ENCODE measurements at places on chromosomes 7 and 10.

GRCh38 chr7:127253281-127254162 lies 781 bp upstream of the GRM8 start:
- peak; percentile 85 for DNase-seq

DNA sequence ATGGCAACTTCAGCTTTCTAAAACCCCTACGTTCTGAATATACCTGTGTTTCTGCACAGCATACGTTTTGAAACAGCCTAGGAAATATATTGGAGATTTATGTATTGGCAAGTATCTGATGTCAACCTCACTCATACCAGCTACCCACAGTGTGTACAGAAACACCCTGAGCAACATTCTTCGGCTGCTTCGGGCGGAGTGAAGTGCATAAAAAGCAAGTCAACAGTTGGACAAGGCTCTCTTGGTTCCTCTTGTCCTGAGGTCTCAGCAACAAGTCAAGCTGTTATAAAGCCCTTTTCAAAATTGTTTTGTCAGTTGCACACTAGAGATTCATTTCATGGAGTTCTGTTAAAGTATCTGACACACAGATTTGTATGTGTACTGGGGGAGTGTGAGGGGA lies 40.0 kb upstream of the PAPSS2 start:
- DNase-seq = no peak

GRCh38 chr10:75956624-75957023 lies 525.2 kb downstream of the LRMDA start:
- DNase-seq = no peak

DNA sequence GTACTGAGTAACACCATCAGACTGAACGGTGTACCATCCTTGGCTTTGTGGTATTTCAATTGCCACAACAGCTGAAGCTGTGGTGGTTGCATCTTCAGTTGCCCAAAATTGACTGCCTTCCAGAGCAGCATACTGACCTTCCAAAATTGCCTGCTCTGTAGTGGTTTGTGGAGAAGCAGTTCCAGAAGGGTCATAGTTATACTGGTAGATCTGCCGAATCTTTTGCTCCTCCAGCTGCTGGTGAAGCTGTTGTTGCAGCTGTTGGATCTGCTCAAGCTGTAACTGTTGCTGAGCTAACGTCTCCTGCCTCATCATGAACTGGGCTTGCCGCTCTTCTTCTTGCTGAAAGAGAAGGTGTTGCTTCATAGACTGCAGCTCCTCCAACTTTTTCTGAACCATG lies 212.2 kb downstream of the PCLO start:
- DNase-seq = no peak

DNA sequence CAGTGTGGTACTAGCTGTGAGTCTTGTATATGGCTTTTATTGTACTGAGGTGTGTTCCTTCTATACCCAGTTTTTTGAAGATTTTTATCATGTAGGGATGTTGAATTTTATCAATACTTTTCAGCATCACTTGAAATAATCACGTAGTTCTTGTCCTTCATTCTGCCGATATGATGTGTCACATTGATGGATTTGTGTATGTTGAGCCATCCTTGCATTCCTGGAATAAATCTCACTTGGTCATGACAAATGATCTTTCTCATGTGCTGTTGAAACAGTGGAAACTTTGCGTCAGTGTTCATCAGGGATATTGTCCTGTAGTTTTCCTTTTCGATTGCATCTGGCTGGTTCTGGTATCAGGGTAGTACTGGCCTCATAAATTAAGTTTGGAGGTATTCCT lies 7.1 kb upstream of the PRKAR1B start:
- no peak for DNase-seq

- DNase-seq = peak; percentile 72
Measured at GRCh38 chr10:11742009-11742778, at the start of gene ECHDC3. Gene ECHDC3, plus strand, starts transcription at chr10:11742382. Its CDS starts 195 bp downstream, at chr10:11742577.

DNA sequence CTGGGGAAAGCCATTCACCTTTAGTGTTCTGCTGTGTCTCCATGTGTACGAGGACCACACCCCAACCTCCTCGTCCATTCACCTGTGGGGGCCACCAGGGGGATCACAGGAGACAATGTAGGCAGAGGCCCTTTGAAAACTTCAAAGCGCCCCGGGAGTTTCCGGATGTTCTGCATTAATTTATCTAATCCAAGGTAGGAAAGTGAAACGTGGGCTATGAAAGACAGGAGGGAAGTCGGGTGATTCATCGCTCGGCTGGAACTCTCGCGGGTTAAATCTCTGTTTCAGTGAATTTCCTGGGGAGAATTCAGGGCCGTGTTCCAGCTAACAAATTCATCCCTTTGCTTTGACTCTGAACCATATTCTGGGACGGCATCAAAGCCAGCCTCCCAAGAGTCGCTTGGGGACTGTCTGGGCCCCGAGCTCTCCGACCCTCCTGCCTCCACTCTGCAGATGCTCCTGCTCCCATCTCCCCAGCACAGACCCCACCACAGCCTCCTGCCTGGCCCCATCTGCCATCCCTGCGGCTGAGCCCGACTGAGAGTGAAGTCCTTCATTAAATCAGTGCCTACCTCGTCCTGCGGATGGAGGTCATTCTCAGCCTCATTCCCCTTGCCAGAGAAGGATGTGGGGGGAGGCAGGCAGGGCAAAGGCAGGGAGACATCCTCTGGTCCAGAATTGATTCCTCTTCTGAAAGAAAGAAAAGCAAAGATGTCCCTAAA lies 114.1 kb upstream of the CARD11 start:
- DNase-seq = no peak

- DNase-seq = no peak
Measured at GRCh38 chr10:75655791-75656451, 224.5 kb downstream of the LRMDA start.

GRCh38 chr10:80259405-80259871 lies 30.0 kb downstream of the MAT1A start:
- peak; percentile 35 for DNase-seq

DNA sequence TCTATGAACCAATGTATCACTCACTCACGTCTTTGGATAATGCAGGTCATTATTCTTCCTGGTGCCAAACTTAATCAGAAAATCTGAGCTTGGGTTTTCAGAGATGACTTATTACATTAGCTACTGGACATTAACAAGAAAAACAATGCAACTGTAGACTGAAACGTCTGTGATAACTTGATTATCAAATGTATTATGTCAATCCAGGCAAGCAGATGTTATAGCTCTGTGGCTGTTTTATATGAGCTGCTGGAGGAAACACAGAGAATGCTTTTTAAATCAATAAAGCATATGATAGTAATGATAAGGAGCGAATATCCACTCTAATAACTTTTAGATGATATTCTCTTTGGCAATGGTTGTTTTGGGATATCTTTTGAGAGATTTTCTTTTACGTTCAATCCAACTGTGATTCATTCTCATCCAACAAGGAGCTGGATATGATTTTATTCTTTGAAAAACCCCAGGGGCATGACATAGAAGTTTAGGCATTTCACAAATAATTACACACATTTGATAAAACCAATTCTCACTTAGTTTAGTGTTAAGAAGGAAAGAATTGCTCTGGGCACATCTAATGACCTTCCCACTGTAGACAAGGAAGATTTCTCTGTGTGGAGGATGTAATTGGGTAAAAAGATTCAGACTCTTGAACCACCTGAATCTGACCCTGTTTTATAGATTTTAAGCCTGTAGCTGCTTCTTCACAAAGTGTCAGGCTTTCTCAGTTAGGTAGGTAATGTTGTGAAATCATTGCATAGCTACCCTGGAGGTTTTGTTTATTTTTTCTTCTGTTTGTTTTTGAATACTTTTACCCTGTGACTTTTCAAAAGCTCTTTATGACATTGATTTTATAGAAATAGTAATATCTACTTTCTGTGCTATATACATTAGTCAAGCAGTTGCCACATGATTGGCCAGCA lies 1124.7 kb downstream of the DNAJB9 start:
- no peak for DNase-seq

Data from ecto neural progenitor cell (in vitro differentiated cells).